ENCODE measurements at places on chromosomes 4 and X.

DNA sequence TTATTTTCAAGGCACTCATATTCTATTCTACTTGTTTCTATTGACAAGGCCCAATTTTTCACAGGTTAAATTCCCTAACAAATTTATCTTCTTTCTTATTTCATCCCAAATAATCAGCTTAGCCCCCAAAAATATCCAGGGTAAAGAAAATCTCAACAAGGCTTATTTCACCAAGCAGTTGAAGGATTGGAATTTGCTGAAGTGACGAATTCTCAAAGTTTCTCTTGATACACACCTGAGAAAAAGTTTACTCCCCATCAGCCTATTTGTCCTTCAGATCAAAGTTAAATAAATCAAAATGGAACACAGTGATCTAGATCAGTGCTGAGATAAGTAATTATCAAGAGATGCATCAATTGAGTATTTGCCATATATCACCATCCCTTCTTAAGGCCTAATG is 106.9 kb downstream of the ATRX start:
- DNase-seq: no peak

DNA sequence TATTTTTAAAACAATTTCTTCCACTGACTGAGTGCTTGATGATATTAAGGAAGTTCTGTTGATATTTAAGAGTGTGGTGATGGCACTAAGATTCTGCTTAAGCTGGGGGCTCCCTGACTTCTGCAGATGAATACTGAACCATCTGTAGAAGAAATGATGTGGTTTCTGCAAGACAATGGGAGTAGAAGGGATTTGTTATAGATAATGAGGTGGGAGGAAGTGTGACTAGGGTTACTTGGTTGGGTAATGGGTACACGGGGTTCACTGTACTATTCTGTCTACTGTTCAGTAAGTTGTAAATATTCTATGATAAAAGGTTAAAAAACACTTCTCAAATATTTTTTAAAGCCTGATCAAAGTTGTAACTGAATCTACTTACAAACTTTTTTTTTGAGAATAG is 60.9 kb upstream of the TXK start:
- no peak for DNase-seq

DNA sequence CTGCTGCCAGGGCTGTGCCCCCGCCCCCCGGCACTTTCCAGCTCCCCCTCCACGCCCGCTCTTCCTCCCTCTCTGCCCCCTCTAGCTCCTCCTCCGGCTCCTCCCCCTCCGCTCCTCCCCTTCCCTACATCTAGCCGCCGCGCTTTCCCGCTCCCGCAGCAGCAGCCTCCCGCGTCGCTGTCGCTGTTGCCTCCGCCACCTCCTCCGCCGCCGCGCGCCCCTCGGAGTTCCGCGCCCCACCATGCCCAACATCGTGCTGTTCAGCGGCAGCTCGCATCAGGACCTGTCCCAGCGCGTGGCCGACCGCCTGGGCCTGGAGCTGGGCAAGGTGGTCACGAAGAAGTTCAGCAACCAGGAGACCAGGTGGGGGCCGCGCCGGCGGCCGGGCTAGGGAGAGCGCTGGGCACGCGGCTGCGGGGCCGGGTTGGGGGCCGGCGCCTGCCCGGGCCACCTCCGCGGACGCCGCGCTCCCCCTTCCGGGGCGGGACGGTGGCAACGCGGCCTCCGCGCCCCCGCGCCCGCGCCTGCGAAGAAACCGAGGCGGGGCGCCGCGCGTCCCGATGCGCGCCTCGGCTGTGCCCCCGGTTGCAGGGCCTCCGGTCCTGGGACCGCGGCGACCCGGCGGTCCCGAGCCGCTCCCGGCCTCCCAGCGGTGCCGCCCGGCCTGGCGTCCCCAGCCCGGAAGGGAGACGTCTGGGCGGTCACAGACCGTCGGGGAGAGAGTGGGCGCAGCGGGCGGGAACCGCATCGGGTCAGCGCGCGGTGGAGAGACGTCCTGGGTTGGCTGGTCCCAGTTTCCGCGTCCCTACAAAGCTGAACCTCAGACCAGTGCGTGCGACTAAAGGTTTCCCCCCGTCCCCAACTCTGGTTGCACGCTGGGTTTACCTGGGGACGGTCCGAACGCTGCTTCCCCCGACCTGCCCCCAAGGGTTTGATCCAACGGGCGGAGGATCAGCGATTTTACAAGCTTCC is at the start of gene PRPS2:
Gene PRPS2 (plus strand): TSS at position 156 of the 972 bp plus-strand sequence. CDS start 86 bp downstream, at position 242.
- DNase-seq: no peak

- DNase-seq: no peak
Measured at GRCh38 chr4:109441862-109442458, 8.3 kb downstream of the SEC24B start.

GRCh38 chr4:157897855-157898370 is 274.9 kb downstream of the GASK1B start:
- DNase-seq: no peak

All from BJ (cell line).